CD4-positive, alpha-beta T cell treated with Interleukin-10 for 1 hour (primary cell): ENCODE measurements at places on chromosomes 3 and 15.

GRCh38 chr3:88668180-88668579 is 439.2 kb upstream of the EPHA3 start:
- no peak for DNase-seq

- no peak for DNase-seq
Measured at GRCh38 chr3:141067206-141067974, 16.2 kb downstream of the SPSB4 start.

GRCh38 chr3:139909811-139910210 is 25.2 kb upstream of the CLSTN2 start:
- DNase-seq: no peak

DNA sequence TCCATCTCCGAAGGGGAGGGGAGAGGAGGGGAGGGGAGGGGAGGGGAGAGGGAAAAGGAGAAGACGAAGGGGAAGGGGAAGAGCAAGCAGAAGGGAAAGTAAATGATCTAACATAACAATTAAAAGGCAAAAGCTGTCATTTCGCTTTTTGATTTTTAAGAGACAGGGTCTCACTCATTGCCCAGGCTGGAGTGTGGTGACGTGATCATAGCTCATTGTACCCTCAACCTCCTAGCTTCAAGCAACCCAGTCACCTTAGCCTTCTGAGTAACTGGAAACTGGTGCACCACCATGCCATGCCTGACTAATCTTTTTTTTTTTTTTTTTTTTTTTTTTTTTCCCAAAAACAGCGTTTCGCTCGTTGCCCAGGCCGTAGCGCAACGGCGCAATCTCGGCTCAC is 22.6 kb downstream of the ADAM10 start:
- no peak for DNase-seq

- DNase-seq: peak; percentile 82
Measured at GRCh38 chr3:50436114-50436674, 67.2 kb downstream of the CACNA2D2 start.

GRCh38 chr3:65443739-65444446 is 594.8 kb downstream of the MAGI1 start:
- DNase-seq: no peak

- DNase-seq: no peak
Measured at GRCh38 chr15:93895976-93896770, 335.2 kb upstream of the MCTP2 start.

DNA sequence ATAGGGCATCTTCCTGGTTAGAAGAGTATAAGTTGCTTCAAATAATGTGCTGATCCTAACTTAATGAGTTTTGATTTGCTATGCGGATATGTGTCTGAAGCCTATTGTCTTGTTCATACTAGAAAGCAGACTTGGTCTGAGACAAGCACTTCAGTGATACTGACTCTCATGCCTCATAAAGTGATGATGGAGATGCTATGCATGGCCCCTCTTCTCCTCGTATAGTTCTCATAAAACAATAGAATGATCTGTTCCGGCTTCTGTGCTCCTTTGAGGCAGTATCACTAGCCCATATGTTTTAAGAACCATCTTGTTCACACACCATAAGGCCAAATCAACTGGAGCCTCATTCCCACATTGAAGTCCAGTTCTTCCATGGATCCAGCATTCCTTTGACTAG is 222.1 kb downstream of the LRTM1 start:
- no peak for DNase-seq

- no peak for DNase-seq
Measured at GRCh38 chr3:22843854-22844253, 359.3 kb upstream of the UBE2E2 start.

GRCh38 chr15:50718700-50719125 is 32.1 kb upstream of the TRPM7 start:
- DNase-seq: no peak

- DNase-seq: no peak
Measured at GRCh38 chr3:10615715-10616114, 110.3 kb upstream of the ATP2B2 start.

DNA sequence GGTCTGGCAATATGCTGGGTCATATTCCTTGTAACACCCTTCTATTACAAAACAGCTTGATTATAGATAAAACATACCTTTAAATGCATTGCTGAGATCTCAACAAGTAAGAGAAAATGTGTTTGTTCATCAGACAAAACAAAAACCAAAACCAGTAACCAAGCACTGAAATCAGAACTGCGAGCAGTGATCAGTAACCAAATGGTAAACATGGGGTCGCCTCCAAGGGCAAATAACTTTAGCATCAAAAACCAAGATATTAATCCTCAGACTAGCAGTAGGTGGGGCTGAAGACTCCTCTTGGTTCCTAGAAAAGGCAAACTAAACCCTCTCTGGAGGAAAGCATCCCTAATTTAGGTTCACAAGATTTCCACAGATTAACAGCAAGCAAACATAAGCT is 6.6 kb upstream of the HESX1 start:
- DNase-seq: no peak

DNA sequence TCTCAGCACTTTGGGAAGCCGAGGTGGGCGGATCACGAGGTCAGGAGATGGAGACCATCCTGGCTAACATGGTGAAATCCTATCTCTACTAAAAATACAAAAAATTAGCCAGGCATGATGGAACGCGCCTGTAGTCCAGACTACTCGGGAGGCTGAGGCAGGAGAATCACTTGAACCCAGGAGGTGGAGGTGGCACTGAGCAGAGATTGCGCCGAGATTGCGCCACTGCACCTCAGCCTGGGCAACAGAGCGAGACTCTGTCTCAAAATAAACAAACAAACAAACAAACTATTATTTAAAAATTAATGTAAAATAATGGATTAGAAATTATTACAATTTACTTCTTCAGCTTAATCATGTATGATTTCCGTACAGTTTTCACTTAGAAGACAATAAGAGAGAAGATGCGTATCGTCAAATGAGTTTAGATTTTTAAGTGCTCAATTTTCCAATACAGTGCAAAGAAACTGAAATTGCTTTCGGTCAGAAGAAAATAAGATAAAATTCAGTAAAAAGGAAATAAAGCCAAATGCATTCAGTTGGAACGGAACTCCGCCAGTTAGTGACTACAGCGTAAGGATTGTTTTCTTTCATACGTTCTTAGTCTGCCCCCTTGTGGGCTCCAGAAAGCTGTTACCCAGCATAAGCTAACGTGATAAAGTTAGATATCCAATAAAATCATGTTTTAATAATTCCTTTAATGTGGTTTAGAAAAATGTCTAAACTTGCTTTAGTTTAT is 24.8 kb downstream of the AADAC start:
- DNase-seq: peak; percentile 44

- DNase-seq: no peak
Measured at GRCh38 chr3:43852066-43852465, 161.3 kb downstream of the ABHD5 start.

GRCh38 chr3:24622138-24622537 is 127.5 kb upstream of the THRB start:
- DNase-seq: no peak

- no peak for DNase-seq
Measured at GRCh38 chr3:33991673-33992072, 193.2 kb downstream of the PDCD6IP start.

DNA sequence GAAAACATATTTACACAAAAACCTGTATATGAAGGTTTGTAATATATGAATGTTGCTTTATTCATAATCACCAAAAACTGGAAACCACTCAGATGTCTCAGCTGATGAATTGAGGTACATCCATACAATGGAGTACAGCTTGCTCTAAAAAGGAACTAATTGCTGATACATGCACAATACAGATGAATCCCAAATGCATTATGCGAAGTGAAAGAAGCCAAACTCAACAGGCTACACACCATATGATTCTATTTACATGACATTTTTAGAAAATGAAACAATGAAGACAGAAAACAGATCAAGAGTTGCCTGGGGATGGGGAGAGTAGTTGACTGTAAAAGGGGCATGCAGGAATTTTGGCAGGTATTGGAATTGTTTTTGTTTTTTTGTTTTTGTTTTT is 95.5 kb downstream of the IQCH start:
- no peak for DNase-seq

- DNase-seq: no peak
Measured at GRCh38 chr3:37992271-37993066, 1.9 kb downstream of the VILL start.

DNA sequence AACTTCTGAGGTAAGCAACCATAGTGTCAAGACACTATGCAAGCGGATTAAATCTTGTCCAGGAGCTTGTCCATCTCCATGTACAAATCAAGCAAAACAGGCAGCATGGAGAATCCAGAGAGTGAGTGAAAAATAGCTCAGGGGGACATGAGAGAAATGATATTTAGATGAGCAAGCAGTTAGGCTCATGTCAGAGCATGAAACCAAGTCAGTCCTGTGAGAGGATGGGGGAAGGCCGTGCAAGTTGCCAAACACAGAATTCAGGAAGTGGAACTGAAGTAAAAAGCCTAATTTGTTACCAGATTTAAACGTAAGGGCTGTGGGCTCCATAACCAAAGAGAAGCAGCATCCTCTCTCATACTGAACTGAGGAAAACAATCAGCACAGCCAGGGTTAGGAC is 995.9 kb downstream of the MCTP2 start:
- DNase-seq: no peak

DNA sequence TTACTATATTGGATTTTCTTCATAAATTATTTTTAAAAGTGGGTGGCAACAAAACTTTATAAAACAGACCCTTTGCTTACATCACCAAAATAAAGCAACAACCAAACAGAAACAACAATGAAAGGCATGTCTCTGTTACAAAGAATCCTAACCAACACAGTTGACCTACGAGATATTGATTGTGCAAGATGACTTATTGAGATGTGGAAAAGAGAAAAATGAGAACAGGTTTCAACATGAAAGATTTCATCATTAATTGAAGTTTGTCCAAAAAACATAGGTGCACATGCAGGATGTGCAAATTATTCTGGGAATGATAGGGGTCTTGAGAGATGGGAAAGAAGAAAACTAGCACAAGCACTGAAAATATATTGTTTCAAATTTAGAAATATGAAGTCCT is 9.0 kb downstream of the GMNC start:
- no peak for DNase-seq

- DNase-seq: no peak
Measured at GRCh38 chr15:77144492-77145070, 73.7 kb upstream of the TSPAN3 start.

- DNase-seq: no peak
Measured at GRCh38 chr15:67818464-67818863, 6.8 kb upstream of the SKOR1 start.

GRCh38 chr3:106850437-106850836 is 526.8 kb upstream of the CCDC54 start:
- no peak for DNase-seq

GRCh38 chr15:75033809-75034208 is 10.4 kb downstream of the PPCDC start:
- no peak for DNase-seq

DNA sequence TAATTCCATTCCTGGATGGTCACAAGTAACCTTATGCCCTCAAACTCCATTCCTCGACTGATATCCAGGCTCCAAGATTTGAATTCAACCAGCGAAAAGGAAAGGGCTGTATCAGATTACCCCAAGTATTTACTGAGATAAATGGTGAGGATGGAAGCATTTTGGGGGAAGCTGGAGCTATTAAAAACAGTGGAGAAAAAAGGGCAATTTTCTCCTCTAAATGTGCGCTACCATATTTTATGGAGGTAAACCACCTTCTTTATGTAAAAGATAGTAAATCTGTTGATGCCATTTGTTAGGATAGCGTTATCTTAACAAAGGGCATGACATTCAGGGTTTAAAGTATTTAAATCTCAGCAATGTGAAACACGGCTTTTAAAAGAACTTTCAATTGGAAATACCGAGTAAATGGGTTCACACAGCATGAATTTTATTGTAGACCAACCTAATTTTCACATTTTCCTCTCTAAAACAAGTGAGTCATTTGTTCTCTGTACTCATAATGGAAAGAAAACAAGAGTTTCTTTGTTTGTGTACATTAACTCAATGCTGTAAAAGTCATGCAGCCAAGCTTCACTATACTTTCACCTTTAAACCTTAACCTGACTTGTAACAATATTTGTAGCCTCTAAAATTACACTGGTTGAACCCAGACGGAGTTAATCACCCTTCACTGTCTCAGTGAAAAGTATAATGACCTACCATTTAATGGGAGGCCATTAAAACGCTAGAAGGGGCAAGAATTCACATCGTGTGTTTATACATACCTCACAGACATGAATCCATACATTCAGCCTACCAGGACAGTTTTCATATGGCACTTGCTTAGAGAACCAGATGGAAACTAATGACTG is 773.4 kb downstream of the ROBO1 start:
- no peak for DNase-seq

DNA sequence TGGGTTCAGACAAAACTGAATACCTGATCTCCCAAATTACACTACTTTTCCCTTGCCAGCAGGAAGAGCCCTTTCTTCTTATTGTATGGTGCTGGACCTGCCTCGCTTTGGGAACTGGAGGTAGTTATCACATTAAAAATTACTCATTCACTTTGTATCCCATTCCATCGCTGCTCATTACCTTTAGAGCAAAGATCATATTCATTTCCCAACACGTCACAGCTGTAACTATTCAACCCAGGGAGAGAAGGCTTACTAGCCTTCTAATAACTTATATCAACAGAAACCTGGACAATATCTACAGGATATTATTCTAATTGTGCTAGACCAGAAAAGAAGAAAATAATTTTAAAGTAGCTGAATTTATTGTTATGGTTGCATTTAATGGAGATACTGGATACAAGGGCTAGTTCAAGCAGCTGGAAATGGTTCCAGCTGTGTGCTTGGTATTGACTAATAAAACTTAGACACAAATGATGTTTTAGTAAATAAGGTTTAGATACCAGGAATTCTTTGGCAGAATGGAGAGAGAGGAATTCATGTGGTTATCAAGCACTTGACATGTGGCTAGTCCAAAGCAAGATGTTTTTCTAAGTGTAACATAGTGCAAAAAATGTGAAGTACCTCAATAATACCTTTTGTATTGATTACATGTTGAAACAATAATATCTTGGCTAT is 656.3 kb downstream of the ROBO1 start:
- DNase-seq: no peak

- DNase-seq: no peak
Measured at GRCh38 chr3:123138839-123139444, 62.8 kb upstream of the SEC22A start.

- DNase-seq: no peak
Measured at GRCh38 chr3:136783708-136784191, 31.6 kb upstream of the STAG1 start.

GRCh38 chr15:30023798-30024295 is 58.9 kb upstream of the GOLGA8J start:
- DNase-seq: no peak

DNA sequence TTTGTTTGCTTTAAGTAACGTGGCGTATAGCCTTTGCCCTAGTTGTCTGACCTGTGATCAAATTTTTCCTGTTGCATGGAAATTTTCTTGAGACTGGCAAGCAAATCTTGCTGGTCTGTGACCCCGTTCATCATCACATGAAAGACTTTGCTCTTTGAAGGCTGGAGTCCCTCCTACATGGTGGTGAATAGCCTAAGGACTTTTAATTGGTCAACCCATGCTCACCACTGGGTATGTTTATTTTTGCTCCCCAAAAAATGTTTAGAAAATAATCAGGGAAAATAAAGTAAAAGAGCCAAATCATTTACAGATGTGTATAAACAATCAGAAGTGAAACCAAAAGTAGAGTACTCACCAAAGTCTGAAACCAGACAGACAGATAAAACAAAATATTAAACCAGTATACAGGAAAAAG is 1075.3 kb upstream of the ALCAM start:
- no peak for DNase-seq

- DNase-seq: no peak
Measured at GRCh38 chr15:84949845-84950569, 31.6 kb upstream of the PDE8A start.
